Fibroblast of skin of back (primary cell): ENCODE measurements at places on chromosomes 13 and 19.

DNA sequence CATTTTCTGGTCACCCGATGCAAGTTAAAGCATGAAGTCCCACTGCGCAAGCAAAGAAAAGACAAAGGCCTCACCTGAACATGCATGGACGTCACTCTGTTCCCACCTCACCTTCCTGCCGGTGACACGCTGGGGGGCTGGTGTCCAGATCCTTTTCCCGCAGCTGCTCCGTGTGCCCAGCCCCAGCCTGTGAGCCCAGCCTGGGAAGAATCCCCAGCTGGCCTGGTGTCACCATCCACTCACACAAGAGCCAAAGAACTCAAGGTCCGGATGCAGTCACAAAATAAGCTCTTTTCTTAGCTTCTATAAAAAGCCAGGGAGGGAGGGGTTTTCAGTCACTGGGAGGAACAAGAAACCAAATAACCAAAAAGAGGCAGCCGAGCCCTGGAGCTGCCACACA is 249.9 kb downstream of the COL4A1 start:
- no peak for DNase-seq

DNA sequence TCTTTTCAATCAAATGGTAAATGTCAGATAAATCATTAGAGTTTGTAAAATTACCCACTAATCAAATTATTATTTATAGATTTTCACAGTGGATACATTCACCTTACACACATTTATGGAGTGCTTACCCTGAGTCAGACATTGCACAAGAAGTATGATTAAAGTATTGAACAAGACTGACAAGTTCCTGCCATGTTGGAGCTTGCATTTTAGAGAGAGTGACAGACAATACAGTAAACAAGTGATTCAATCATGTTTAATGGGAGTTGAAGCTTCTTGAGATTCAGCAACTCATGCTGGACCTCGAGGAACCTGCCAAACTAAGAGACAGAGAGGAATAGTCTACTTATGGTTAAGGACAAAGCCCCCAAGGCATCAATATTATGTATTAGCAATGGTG is 487.8 kb downstream of the PCDH17 start:
- DNase-seq = no peak

DNA sequence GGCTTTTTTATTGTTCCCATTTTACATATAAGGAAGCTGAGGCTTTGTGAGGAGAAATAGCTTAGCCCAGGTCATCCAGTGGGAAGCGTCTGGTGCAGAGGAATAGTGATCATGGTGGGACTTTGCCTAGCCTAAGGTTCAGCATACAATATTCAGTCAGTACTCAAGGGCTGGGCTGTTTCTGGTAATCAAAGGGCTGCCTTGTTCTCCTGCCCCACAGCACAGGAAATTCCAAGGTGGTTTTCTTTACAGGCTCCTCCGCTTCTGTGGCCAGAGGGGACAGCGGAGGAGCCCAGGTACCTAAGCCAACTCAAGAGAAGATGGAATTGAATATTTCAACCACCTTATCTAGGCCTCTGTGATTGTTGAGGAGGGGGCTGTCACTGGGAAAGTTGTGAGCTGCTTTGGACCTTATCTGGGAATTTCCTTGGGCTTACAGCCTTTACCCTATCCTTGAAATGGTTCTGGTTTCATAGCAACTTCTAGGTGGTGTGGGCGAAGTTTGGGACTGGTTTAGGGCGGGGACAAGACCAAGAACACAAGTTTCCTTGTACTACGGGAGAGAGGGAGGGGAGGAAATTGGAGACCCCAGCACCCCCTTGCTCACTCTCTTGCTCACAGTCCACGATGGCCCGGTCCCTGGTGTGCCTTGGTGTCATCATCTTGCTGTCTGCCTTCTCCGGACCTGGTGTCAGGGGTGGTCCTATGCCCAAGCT is at the start of gene MIA:
MIA (plus strand) TSS at position 606 of the 716 bp plus-strand sequence; CDS start at position 628, 22 bp downstream.
- no peak for DNase-seq

GRCh38 chr19:57512845-57513244 is 13.1 kb downstream of the ZNF773 start:
- peak; percentile 22 for DNase-seq

GRCh38 chr19:10226376-10227025 is 4.6 kb downstream of the S1PR2 start:
- DNase-seq = peak; percentile 80

DNA sequence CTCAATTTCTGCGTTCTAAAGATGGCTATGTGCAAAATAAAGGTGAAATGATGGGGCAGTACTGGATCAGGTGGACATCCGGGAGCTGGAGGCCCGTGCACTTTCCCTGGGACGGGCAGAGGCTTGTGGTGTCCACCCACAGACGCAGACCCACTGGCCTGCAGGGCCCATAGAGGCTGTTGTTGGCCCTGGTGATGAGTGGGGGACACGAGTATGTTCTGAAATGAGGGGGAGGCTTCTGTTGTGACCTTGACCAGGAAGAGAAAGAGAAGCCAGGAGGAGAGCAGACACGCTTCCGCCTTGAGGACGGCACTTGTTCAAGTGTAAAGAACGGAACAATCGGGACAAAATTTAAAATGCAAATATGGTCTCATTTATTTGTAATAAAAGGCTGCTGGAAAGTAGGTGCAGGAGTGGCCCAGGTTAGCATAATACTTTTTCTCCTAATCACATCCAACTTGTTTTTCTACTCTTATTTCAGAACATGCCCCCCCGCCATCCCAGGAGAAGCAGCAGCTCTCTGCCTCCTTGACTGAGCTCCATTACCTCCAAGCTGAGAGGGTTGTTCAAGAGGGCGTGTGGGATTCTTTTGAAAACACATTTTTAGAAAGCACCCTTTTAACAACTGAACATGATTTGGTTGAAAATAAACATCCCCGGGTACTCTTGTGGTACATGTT is 27.1 kb downstream of the ATP11A start:
- no peak for DNase-seq

GRCh38 chr13:50284540-50284939 is 269.3 kb downstream of the KCNRG start:
- DNase-seq = no peak
